ENCODE measurements at places on chromosomes 7 and 10.
A peak's percentile ranks its signal among the peaks of the same experiment; 100 is the strongest.

- no peak for DNase-seq
Measured at GRCh38 chr7:102170393-102170970, 116.2 kb upstream of the SH2B2 start.

DNA sequence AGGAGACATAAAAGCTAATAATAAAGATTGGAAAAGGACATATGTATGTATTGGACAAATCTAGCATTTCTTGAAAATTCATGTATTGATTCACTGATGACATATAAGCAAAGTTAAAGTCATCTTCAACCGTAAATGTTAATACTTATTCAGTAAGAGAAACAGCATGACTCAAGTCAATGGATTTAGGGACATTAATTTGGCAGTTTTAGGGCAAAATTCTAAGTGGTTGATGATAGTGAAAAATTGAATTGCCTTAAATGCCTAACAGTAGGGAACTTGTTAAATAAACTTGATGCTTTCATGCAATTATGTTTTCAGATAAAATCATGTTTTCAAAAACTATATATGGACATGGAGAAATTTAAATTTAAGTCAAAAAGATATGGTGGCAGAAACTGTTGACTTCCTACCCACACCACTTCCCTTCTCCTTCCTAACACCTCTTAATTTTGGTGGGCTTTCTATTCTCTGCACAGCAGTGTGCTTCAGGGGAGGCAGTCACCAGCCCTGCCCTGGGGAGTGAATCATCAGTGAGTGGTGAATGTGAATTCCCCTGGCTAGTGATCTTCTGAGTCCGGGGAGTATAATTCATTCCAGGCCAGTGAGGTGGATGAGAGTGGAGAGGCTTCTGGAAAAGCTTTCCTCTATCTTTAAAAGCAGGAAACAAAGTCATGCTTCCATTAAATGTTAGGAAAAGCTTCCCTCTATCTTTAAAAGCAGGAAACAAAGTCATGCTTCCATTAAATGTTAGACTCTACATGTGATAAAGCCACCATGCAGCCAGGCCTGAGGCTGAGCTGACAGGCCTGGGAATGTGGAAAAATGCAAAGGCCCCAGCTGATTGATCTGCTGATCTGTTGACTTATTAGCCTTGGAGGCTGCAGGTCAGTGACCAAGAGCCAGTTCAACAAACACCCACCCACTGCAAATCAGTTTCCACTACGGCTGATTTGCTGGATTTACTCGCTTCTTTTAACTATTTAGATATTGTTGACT lies 25.2 kb upstream of the ITGB1 start:
- no peak for DNase-seq

DNA sequence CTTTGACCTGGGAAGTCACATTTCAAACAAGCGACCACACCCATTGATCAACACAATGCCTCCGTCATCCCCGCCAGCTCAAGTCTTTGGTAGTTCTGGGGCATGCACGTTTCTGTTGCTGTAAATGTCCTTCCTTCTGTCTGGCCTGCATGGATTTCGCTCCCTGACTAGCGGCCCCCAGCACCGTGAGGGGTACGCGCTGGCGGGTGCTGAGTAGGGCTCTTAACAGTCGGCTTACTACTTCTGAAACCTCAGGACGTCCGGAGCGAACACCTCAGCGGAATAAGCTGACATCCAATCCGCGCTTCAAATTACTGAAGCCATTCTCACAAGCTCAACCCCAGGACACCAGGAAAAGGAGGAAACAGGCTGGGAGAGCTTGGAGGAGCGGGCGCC lies 505 bp downstream of the NUDCD3 start:
- DNase-seq: peak; percentile 31

DNA sequence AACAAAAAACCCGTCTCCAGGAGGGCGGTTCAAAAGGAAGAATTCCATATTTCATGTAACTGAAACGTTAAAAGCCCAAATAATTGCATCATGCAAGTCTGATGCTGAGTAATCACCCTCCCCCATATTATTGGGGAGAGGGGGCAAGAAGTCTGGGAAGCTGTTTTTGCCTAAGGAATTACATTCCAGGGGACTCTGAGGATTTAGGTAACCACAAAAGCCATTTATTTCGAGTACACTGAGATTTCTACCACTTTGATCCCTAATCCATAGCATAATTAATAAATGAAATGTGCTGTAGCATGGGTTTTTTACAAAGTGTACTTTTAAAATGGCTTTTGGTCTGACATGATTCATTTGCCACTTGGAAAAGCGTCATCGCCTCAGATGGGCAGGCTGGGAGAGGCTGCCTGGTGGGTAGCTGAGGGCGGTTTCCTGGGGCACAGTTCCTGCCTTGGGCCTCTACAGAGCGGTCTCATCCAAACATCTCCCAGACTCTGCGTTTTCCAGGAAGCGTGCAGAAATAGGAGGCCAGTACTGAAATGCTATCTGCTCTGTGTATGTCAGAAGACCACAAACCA lies 106.5 kb downstream of the TCF7L2 start:
- DNase-seq: no peak

DNA sequence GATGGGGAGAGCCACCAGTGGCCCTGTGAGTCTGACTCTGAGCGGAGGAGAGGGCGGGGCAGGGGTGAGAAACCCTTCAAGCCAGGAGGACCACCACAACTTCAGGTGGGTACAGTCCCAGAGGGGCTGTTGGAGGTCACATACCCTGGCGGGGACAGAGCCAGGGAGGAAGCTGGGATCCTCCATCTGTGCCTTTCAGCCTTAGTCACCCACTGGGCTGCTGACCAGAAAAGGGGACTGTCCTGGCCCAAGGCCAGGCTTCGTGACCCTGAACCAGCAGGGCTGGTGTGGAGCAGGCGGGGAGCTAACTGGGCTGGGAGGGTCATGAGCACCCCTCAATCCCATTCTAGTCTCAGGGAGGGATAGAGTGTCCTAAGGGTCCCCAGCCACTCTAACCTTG lies 1.5 kb upstream of the CALHM3 start:
- no peak for DNase-seq

- DNase-seq: no peak
Measured at GRCh38 chr7:152914014-152914844, 154.7 kb downstream of the ACTR3B start.

GRCh38 chr10:44977287-44978212 lies 1.1 kb downstream of the DEPP1 start:
- DNase-seq: no peak

Measured in stimulated activated CD4-positive, alpha-beta T cell treated with anti-CD3 and anti-CD28 coated beads, Interleukin-1b, Interleukin-23, amount 100 ng/mL, for 4 hours (primary cell).